ENCODE measurements at places on chromosomes 3 and 15.

GRCh38 chr15:79009379-79009778 lies 64.5 kb upstream of the CTSH start:
- DNase-seq: no peak

- no peak for DNase-seq
These were observed 93.9 kb downstream of the IL5RA start for GRCh38 chr3:3016226-3016625.

DNA sequence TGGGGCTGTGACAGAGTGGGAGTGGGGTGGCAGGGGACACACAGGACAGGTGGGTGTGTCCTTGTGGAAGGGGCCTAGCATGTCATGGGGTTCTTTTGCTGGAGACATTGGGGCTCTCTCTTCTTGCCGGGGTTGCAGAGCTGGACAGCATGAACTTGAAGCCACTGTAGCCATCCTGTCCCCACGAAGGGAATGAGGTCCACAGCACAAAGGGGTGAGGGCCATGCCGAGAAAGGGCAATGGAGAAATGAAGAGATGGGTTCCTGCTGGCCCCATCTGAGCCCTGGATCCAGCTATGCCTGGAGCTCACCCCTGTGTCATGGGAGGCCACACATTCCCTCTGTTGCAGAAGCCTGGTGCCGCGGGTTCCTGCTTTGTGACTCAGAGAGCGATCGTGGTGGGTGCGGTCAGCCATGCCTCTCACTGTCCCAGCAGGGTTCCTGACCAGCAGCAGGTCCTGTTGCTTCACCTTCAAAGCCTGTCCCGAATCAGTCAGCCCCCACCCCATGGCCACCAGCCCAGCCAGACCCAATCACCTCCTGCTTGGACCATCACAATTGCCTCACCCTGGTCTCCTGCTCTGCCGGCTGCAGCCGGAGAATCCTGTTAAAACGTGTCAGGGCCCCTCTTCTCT lies 50.0 kb downstream of the DNAJB8 start:
- no peak for DNase-seq

DNA sequence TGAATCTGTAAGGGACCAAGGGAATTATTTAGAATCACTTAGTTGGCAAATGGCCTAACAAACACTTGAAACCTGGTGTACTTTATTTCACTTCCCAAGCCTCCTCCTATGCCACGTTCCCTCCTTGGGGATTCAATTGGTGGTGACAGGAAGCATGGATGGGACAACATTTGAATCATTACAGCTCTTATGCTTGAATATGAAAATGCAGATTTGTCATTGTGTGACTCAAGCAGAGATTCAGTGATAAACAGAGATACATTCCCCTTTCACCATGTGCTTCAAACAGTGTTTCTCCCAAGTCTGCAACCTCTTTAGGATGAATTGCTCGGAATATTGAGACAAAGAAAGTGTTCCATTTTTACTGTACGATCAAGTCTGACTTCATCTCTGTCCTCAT lies 32.7 kb upstream of the MED12L start:
- DNase-seq: no peak

- DNase-seq: no peak
These were observed 105.4 kb upstream of the FHIT start for GRCh38 chr3:61356685-61357084.

DNA sequence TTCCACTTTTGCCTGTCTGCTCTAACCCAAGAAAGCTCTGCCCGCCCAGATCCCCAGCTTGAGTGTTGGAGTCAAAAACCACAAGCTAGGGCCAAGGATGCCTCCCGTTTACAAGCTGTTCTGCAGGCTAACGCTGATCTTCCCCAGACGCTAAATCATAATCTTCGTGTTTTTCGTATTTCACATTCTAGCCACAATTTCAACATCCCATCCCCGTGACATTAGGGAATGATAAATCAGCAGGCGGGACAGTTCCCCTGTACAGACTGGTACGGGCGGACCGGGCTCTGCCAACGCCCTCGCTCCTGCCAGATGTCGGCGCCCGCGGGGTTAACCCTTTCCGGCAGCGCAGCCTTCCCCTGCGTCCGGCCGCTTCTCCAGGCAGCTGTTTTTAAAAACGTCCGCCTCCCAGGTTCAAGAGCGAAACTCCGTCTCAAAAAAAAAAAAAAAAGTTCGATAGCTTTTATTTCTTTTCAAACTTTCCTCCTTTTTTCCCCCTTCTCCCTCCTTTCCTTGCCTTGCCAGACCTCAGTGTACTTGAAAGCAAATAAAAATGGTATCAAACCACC lies 81.0 kb upstream of the BNC1 start:
- DNase-seq: peak; percentile 48

DNA sequence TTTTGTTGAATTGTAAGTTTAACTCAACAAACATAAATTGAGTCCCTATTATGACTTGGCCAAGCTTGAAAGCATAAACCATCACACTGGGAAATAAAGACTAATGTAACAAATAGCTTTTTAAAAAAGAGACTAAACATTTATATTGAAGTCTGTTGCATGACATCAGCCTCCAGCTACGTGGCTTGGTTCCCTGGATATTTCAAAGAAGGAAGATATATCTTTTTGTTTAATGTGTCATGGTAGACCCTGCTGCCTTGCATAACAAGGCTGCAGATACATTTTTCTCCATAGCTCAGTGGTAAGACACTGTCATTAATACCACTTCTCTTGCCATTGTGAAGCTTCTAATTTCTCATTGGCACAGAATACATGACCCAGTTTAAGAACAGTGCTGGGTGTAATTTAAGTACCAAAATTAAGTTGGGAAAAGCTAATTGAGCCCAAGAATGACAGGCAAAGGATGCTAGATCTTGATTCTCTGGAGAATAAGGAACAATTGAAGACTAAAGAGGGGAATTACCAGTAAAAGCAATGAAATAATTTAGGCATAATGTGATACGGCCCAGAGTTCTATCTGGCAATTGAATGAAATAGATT lies 14.0 kb downstream of the RCN2 start:
- no peak for DNase-seq

- DNase-seq: no peak
These were observed 1.9 kb upstream of the DPH6 start for GRCh38 chr15:35547775-35548364.

DNA sequence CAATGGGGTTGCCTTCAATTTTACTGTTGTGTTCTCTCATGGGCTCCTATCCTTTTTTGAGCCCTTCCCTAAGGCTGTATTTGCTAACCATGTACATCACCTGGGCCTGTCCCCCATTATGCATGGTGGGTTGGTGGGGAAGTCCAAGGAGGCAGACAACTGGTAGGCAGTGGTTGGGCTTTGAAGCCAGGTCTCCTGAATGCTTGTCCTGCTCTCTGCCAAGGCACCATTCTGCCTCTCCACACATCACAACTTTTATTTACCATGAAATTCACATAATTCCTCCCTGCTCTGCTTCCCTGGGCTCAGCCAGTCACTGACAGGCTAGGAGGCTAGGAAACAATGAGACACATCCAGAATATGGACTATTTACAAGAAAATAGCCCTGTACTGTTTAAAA lies 41.0 kb upstream of the COPB2 start:
- DNase-seq: no peak

- peak; percentile 36 for DNase-seq
These were observed 44.8 kb upstream of the MUC4 start for GRCh38 chr3:195856410-195857084.

DNA sequence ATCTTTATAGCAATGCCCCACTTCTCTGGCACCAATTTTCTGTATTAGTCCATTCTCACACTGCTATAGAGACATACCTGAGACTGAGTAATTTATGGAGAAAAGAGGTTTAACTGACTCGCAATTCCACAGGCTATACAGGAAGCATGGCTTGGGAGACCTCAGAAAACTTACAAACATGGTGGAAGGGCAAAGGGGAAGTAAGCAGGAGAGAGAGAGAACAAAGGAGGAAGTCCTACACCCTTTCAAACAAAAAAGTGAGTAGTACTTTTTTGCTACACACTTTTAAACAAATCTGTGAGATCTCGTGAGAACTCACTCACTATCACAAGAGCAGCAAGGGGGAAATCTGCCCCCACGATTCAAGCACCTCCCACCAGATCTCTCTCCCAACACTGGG lies 67.8 kb upstream of the ZBED2 start:
- no peak for DNase-seq

- no peak for DNase-seq
These were observed 47.4 kb upstream of the LDHAL6B start for GRCh38 chr15:59159210-59159609.

GRCh38 chr15:68258692-68259091 lies 18.9 kb upstream of the FEM1B start:
- no peak for DNase-seq

GRCh38 chr3:55731741-55732140 lies 244.6 kb upstream of the WNT5A start:
- DNase-seq: no peak

- no peak for DNase-seq
These were observed 79.9 kb upstream of the CADPS start for GRCh38 chr3:62955126-62955525.

DNA sequence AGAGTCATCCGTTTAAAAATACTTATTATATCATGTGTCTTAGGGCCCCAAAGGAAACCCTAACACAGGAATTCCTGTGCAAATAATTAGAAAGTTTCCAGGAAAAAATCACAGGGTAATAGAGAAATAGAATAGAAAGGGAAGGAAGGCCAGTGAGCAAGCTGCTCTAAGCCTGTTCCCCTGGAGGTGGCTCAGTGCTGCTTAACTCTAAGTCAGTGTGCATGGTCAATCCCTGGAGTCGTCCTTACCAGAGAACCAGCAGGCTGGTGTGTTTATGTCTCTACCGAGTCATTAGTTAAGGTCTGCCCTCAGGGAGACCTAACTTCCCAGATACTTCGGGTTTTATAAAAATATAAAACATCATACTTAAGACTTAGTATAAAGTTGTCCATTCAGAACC lies 21.0 kb upstream of the MCF2L2 start:
- DNase-seq: no peak

DNA sequence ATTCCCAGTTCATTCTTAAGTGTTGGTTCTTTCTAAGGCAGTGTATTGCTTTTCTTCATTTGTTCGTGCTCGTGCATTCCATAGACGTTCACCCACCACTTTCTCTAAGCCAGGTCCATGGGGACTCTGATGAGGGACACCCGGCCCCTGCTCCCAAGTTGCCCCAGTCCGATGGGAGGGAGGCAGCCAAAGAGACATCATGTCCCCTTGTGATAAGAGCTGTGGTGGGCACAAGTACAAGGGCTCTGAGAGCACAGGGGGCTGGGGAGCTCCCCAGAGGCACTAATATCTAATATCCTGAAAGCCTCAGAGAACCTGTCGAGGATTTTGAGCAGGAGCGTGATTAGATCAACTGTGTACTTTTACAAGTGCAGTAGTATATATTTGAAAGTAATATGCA lies 6.3 kb downstream of the SPSB4 start:
- no peak for DNase-seq

GRCh38 chr3:195718477-195718984 lies 2.2 kb upstream of the MUC20 start:
- DNase-seq: no peak

GRCh38 chr3:195907934-195908693 lies at the start of gene TNK2:
TSS of gene TNK2 (minus strand) at chr3:195908551. CDS start at chr3:195888588, 19,963 bp downstream.
- peak; percentile 74 for DNase-seq

DNA sequence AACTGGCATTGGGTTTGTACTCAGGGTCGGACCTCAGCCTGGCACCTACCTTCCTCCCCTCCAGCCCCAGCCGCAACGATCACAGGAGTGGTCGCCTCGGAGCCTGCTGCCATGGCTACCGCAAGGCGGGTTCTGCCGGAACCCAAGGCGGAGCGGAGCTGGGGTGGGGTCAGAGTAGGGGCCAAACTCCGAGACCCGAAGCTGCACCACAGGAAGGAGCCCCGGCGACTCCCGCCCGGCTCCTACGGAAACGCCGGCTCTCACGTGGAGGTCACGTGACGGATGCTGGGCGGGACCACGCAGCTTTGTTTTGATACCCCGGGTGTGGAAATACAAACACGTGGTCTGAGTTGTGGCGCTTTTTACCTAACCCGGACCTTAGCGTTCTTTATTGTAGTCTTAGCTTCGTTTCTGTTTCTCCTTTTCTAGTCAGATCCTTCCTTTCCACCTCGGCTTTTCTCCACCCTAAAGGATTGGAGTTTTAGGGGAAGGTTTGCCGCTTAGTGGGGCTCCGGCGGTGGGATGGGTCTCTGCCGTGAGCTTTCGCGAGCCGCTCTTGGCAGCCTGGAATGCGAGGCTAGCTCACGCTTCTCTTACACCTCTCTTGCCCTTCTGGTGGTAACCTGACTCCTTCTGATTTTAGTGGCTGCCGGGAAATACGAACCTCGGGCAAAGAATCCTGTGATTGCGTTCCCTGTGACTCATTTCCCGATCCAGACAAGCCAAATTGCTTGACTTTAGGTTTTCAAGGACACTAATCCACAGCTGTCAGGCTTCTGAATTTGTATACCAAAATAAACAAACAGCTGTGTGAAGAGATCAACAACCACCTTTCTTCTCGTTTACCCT lies at the start of gene HSPBAP1:
Gene HSPBAP1 (minus strand): TSS at position 264 of the 849 bp plus-strand sequence. CDS start 151 bp downstream, at position 113.
- peak; percentile 97 for DNase-seq

DNA sequence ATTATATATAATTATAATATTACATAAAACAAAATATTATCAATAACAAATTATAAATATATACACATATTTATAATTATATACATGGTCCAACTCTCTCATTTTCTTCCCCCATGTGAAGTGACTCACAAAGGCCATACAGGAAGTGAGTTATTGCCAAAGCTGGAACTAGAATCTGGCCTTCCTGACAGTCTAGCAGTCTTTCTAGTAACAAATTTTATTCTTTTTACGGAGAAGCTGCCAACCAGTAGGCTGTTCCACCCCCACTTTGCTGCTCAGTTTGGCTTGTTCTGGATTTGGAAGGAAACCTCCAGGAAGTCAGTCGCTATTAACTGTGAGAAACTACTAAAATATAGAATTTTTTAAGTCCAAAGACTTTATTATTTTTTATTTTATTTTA lies 79.6 kb downstream of the DHX36 start:
- DNase-seq: no peak

DNA sequence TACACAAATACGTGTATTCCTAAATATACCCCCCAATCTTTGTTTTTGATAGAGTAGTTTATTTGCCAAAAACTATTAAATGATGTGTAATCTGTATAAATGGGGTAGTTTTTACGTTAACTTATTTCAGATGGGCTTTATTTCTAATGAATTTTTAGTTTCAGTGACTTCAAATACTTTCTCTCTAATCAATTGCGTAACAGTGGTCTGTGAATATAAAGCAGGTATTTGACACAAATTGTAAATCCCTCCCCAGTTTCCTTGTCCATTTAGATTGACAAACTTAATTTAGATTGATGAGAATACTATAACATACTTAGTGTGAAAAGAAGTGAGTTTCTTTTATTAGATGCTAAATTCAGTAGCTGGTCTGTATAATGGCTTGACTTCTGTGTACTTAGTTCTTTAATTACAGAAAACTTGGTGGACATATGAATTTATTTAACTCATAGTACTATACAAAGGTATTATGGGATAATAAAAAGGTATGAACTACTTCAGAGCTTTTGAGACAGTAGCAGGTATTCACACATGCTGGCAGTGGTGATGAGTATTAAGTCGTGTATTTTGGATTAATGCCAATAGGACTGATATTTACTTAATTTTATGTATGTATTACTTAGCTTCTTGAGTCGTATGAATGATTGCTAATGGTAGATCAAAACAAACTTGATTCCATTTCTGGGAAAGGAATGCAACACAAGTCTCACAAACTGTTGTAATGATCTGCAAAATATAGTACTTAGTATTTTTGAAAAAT lies 81.6 kb downstream of the STT3B start:
- DNase-seq: no peak
